Activated CD4-positive, alpha-beta T cell treated with anti-CD3 and anti-CD28 coated beads, Interleukin-2, amount 10 ng/mL, durations not matched to agents 7 days and 5 days (primary cell): ENCODE measurements at places on chromosomes 6 and 20. TPM values are rescaled to one million over a fixed set of nuclear protein-coding genes. Genes with fewer than 3 reads are reported as not detected.

The DDX39B gene
- 420 TPM for total RNA-seq

The CGAS gene
- total RNA-seq, result 27.9 TPM

The STMND1 gene
- total RNA-seq, result not detected

The GPX6 gene
- total RNA-seq, result not detected

The TGM2 gene
- 0.07 TPM for total RNA-seq

The DEFB123 gene
- total RNA-seq, result not detected

The NHSL1 gene
- 0.22 TPM for total RNA-seq

The LGSN gene
- not detected for total RNA-seq

The MYLK4 gene
- total RNA-seq, result 0.69 TPM

The BMP2 gene
- not detected for total RNA-seq

The DNPH1 gene
- 48.6 TPM for total RNA-seq

The TRIM31 gene
- total RNA-seq, result not detected

DNA sequence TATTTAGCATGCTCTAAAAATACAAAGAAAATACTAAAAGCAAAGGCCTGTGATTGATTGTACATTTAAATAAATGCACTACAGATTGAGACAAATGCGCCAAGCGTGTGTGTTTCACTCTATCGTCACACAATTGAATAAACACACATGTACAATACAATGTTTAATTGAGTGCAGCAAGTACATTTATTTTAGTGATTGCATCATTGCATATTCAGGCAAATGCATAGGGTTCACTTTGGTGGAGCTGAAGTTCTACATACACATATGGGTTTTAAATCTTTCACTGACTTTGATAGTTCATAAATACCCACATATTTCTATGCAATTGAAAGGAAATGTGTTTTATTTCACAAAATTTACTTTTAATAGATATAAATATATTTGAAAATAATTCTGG is 750.6 kb upstream of the MMS22L start:
- no peak for DNase-seq

DNA sequence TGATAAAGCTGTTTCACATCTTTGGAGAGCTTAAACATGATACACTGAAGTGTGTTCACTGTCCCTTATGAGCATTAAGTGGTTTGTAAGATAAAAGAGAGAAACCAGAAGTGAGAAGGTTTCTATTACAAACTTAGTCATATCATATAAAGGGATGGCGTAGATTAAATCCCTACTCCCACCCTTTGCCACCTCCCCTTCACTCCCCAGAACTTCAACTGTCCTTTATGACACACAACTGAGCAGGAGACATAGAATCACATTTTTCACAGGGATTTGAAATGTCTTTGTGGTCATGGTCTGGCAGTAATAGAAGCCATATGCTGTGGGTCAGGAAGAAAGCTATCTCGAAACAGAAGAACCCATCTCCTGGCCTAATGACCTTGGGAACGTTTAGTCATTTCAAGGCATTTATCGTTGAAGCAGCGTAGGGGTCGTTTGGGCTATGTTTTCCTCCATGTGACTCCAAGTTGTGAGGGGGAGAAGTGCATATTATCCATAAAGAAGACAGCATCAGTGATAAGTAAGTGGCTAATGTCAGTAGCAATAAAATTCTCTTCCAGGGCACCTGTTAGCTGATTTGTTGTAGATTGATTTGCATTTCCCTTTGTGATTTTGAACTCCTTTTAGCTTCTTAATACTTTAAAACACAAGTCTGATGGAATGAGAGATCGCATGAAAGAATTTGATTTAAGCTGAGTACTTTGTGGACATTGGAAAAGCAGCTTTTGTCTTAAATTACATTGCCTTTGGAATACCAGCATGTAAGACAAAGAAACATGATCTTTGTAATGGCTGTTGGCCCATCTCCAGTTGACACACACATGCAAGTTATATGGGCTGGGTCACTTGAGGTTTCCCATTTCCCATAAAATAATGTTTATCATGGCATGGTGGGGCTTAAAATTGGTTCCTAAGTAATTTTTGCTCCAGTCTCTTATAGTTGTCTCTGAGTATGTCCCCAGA is 501.5 kb upstream of the FLRT3 start:
- no peak for DNase-seq

DNA sequence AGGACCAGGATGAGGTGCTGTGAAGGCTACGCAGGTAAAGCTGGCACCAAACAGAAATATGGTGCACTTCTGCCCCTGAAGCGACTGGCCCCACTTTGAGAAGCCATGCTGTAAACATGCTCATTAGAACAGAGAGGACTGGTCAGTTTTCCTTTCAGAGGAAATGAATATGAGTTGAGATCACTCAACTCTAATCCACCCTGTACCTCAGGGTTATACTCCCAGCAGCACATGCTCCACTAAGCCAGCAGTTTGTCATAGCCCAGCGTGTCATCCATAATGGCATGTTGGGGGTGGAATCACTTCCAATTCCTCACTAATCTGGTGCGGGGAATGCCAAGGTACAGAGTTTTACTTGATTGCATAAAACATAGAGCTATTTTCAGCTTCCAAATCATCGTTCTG is 98.1 kb downstream of the HIVEP2 start:
- no peak for DNase-seq

DNA sequence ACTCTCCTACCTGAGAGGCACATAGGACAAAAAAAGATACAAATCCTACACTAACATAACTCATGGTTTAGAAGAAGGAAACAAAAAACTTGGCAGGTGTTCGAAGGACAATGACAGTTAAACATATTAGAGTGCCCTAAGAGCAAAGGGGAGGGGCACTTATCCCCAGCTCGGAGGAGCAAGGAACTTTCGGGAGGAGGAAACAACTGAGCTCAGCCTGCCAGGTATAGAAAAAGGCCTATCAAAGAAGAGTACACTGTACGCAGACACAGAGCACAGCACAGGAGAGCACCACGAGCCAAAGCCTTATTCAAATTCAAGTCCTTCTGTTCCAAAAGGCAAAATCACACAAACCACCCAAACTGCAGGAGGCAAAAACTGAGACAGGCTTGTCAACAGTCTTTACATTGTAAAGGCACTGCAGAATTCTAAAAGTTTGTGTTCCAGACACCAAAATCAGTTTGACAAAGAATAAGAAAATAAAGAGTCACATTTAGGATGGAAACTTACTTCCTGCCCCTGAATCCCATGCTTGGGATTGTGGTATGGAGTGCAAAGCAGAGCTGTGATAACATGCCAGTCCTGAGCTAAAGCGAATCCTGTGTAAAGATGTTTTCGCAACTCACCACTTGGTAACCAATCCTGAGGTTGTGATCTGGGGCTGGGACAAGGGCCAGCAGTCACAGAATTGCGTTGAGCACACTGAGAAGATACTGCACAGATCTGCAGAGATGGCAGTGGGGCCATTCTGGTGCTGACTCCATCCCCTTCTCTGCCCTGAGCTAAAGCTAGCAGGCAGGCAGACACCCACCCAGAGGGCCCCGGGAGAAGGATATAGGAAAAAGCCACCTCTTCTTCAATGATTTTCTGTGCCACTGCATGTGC is 108.6 kb downstream of the CHD6 start:
- DNase-seq, result no peak

- DNase-seq, result no peak
Measured at GRCh38 chr6:107458672-107459282, 587 bp downstream of the PDSS2 start.

DNA sequence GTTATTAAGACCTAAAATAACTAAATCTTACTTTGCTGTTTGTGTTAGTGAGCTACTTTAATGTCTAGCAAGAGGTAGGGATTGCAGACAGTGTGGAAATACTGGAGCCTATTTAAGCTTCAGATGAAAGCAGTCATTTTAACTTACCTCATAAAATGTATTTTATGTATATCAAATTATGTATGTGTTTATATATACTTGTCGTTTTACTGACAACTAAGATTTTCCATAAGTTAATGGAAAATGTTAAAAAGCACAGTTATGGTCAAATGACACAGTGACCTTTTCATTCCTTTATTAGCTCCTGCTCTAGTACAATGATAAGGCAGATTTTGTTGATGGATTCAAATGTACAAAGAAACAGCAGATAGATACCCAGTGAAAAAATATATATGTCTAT is 34.6 kb downstream of the QKI start:
- DNase-seq, result no peak

- DNase-seq, result no peak
Measured at GRCh38 chr6:147245693-147246092, 41.5 kb downstream of the STXBP5 start.

DNA sequence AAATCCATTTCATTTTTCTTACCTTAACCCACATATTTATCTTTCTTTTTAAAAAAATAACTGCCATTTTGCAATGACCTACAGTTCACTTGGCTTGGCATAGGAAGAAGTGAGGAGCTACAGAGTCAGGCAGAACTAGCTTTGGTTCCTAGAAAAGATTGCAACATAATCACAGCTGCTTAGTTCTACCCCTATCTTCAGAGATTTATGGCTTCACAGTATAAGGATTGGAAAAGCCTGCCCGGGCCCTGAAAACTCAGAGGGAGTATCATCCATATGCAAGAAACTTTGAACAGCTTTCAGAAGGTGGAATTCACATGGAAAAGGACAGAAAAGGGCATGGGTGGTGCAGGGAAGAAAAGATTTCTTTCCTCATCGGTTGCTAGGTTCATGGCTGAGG is 774.3 kb upstream of the CHD6 start:
- no peak for DNase-seq

- no peak for DNase-seq
Measured at GRCh38 chr6:125140808-125141207, 12.8 kb upstream of the TPD52L1 start.

GRCh38 chr6:15922510-15923250 is 206.2 kb upstream of the MYLIP start:
- no peak for DNase-seq

- DNase-seq, result peak; percentile 84
Measured at GRCh38 chr6:11381801-11382513, 149.5 kb upstream of the NEDD9 start.

DNA sequence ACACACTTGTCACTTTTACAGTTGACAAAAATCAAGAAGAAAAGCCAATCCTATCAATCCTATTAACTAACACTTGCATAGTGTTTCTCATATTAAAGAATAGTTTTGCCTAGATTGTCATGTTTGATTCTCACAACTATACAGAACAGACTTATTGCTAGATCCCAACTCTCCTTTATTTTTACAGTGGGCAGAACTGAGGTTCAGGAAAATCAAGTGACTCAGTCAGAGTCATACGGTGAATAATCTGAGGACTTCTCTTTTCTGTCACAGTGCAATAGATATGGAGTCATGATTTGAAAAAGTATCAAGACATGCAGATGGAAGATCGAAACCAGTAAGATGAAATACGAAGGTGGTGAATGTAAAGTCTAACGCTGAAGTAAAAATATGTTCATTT is 195.1 kb upstream of the CITED2 start:
- DNase-seq, result no peak

DNA sequence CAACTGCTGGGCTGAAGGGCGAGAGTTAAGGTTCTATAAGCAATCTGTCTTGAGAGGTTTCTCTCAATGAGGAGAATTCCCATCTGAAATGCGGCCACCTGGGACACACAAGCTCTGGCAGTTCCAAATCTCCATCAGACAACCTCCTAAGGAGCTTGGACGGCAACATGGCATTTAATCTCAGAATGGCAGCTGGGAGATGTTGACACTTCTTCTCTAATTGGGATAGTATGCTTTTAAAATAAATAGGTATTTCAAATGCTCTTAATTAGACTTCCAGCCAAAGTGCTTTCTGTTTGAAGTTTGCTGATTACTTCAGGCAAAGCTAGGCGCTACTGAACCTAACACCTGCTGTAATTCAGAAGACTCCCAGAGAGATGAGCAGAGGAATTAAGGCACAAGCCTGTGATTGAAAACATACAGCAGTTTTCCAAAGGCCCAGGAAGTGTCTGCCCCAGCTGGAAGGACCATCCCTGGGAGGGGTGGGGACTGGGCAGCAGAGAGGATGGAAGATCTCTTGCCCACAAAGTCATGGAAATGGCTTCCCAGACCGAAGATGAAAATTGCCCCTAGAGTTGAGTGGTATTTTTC is 59.1 kb upstream of the KCNK16 start:
- no peak for DNase-seq

- DNase-seq, result no peak
Measured at GRCh38 chr6:37614491-37614890, 83.2 kb downstream of the MDGA1 start.

DNA sequence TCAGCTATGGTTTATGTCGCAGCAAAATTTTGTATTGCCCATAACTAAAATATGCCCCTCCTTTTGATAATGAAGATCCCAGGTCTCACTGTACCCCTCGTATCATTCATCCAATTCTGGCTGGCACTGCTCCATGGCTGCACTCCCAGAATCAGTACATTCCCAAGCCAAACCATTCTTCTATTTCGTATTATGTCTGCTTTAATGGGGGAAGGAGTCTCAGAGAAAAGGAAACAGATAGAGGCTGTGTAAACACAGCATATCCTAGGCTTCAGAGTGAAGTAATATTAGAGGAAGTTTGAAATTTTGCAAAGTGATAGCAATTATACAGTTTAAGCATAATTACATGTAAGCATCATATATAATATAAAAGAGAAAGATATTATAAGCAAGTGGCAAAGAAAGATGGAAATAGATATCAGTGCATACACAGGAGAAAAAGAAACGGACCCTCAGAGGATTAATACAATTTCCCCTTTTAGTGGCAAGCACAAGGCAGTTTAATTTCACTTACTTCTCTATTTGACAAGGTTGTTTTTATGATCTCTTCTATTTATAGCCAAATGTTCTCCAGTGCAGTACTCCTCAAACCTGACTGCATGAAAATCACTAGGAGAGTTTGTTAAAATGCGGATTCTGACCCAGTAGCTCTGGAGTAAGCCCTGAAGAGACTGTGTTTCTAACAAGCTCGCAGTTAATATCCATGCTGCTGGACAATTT is 56.5 kb upstream of the TENT5A start:
- DNase-seq, result no peak
